Neural crest cell (in vitro differentiated cells): ENCODE measurements at places on chromosomes 2 and 18.

DNA sequence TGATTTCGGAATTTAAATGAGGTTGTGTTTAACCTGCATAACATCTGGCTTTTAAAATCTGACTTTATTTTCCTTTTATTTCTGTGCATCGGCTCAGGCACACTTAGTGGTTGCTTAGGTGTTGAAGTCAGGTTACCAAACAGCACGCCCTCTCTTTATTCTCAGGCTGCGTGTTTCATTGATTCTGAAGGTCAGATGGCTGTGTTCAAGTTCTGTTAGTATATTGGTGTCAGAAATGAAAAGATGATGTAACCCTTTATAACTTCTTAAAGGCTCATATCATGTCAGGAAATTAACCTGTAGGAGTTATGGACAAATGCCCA lies 246.5 kb downstream of the LDLRAD4 start:
- DNase-seq: no peak

- DNase-seq: no peak
These were observed 408.1 kb upstream of the UBE2E3 start for GRCh38 chr2:180572346-180572745.

GRCh38 chr2:68857202-68857845 lies 13.9 kb downstream of the BMP10 start:
- no peak for DNase-seq

GRCh38 chr2:237896956-237897355 lies 37.5 kb downstream of the RAMP1 start:
- no peak for DNase-seq

DNA sequence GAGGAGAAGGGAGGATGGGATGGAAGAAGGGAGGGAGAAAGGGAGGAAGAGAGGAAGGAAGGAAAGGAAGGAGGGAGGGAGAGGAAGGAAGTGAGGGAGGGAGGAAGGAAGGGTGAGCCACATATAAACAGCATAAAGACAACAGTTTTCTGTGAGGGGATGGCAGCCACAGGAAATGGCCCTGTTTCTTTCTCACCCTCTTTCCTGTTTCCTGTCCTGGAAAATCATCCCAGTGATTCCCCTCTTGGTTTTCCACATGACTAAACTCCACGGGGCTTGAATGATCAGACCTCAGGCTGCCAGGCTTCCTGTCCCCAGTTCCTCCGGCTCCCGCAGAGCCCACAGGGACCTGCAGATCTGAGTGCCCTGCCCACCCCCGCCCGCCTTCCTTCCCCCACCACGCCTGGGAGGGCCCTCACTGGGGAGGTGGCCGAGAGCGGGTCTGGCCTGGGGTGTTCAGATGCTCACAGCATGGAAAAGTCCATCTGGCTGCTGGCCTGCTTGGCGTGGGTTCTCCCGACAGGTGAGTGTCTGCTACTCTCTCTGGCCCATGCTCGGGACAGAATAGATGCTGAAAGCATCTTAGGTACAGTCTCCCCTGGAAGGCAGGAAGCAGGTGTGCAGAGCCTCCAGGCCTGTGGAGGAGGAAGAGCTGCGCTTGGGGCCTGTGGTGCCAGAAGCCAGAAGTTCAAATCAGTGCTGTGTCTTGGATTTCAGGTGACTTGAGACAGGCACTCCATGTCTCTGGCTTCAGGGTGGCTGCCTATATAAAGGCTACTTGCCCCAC lies at the start of gene SIGLEC15:
Gene SIGLEC15 (plus strand): TSS at position 418 of the 787 bp plus-strand sequence. CDS start 54 bp downstream, at position 472.
- DNase-seq: no peak
